Fibroblast of lung (primary cell): ENCODE measurements at places on chromosomes 7 and 10. TPM values are rescaled to one million over a fixed set of nuclear protein-coding genes. Genes with fewer than 3 reads are reported as not detected.

Gene DGKI
- 1.3 and 2.1 TPM in 2 replicates for total RNA-seq

Gene OR2A2
- not detected in 2 replicates for total RNA-seq

Gene ABCB1
- 0.77 and 4.8 TPM in 2 replicates for total RNA-seq

Gene NUP205
- total RNA-seq: 31.3 and 36.7 TPM in 2 replicates

Gene PHYH
- total RNA-seq: 23.1 and 31.5 TPM in 2 replicates

Gene SHTN1
- 0.26 and 0.33 TPM in 2 replicates for total RNA-seq

Gene EVX1
- total RNA-seq: not detected in 2 replicates

Gene PNLIPRP2
- total RNA-seq: not detected in 2 replicates

Gene ITGB8
- total RNA-seq: 41.6 and 100 TPM in 2 replicates

Gene RAMP3
- total RNA-seq: under 0.01 and 0.17 TPM in 2 replicates

Gene SLK
- total RNA-seq: 58.0 and 63.1 TPM in 2 replicates

Gene ANLN
- total RNA-seq: 6.2 and 21.5 TPM in 2 replicates

Gene CLDN4
- total RNA-seq: under 0.01 and 0.26 TPM in 2 replicates

Gene VWDE
- total RNA-seq: under 0.01 and 0.17 TPM in 2 replicates

Gene CYP17A1
- total RNA-seq: not detected in 2 replicates

Gene SLC39A12
- not detected in 2 replicates for total RNA-seq

Gene FAM25A
- total RNA-seq: not detected in 2 replicates
